Nephron progenitor cell (in vitro differentiated cells): ENCODE measurements at places on chromosomes 3 and 15.
A peak's percentile ranks its signal among the peaks of the same experiment; 100 is the strongest.

GRCh38 chr3:61564395-61565059, 3.2 kb downstream of the PTPRG start:
- DNase-seq: peak; percentile 93

DNA sequence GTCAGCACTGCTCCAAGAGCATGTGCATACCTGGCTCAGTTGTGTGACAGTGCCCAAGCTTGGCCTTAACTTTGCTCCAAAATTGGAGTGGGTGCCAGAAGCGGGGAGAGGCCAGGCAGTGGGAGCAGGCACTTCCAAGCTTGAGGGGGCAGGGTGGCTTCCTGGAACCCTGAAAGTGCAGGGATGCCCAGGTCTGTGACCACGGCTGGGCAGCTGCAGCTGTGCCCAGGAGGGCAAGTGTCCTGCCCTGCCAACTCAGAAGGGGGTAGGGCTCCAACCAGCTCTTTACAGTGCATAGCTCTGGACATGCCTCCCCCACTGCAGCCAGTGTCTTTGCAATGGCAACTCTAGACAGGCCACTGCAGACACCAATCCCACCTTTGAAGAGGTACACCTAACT, 478.6 kb downstream of the OTOL1 start:
- DNase-seq: no peak

- DNase-seq: no peak
Measured at GRCh38 chr3:308597-309321, 112.2 kb downstream of the CHL1 start.

GRCh38 chr3:171286580-171287249, 173.5 kb downstream of the TNIK start:
- DNase-seq: no peak

DNA sequence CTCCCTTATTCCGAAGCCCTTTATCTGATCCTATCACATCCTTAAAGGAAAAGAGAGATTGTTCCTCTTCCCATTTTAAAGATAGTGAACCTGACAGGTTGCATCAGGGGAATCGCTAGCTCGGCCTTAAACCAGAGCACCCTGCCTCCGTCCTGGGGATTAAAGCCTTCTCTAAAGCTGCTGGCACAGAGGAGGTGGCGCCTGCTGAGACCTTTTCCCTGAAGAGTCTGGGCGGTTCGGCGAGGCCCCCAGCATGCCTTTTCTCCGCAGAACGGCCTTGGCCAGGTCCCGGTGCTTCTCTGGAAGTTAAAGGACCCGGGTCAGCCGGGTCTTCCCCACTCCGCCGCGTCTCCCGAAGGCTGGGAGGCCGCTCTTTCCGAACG, 593 bp downstream of the FAM219B start:
- DNase-seq: no peak

DNA sequence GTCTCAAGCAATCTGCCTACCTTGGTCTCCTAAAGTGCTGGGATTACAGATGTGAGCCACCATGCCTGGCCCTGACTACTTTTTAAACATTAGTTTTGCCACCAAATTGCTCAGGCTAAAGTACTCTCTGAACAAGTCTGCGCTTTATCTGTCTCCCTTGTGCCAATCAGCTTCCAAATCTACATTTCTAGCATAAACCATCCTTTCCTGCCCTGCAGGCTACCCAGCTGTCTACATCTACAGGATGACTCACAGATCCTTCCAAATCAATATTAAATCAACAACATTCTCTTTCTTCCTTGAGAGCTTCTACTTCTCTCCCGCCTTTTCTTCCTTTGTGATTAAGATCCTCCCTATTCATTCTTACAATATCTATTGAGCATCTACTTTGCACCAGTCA, 16.0 kb upstream of the ATOSA start:
- DNase-seq: no peak

GRCh38 chr3:177013681-177014280, 183.5 kb downstream of the TBL1XR1 start:
- DNase-seq: no peak

GRCh38 chr3:196175722-196176121, 35.5 kb downstream of the ZDHHC19 start:
- no peak for DNase-seq

- DNase-seq: no peak
Measured at GRCh38 chr3:196688349-196688748, 23.7 kb downstream of the CEP19 start.

DNA sequence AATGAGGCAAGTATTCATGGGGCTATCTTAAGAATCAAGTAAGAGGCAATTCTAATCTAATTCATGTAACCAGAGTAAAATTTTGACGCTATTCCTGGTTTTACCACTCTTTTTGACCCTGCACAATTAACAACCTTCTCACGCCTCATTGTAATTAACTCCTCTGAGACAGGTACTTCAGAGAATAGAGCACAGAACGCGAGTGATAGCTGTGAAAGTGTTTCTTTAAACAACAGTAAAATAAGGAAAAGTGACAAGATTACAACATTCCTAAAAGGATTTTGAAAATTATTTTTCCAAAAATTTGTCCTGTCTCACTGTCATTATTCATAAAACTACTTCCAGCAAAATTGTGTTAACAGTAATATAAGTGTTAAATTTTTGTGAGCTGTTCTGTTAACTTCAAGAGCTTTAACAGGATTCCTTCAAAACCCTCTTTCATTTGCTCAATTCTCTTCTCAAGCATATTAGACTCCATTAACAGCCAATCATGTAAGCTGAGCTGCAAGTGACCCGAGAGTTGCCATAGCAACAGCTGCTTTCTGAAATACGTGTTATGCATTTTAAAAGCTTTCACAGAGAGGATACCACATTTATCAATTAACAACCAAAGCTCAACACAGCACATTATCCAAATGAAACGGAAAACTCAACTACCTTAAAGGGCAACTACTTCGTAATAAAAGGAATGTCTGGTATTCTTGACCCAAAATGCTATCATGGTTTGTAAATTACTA, 93.1 kb downstream of the STAG1 start:
- peak; percentile 11 for DNase-seq
